ENCODE measurements at places on chromosomes 13 and 19.

GRCh38 chr13:104008541-104009435 lies 942.6 kb upstream of the SLC10A2 start:
- DNase-seq = no peak

DNA sequence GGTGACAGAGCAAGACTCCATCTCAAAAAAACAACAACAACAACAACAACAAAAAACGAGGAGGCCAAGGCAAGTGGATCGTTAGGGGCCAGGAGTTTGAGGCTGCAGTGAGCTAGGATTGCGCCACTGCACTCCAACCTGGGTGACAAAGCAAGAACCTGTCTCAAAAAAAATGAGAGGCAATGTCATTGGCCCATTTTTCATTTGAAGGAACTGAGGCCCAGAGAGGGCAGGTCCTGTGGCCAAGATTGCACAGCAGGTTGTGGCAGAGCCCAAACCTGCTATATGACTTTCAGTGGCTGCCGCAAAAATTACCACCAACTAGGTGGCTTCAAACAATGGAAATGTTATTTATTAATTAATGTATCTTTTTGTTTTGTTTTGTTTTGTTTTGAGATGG lies 5.5 kb downstream of the PIK3R2 start:
- no peak for DNase-seq

GRCh38 chr19:50978772-50979390 lies 4.8 kb downstream of the KLK7 start:
- no peak for DNase-seq

DNA sequence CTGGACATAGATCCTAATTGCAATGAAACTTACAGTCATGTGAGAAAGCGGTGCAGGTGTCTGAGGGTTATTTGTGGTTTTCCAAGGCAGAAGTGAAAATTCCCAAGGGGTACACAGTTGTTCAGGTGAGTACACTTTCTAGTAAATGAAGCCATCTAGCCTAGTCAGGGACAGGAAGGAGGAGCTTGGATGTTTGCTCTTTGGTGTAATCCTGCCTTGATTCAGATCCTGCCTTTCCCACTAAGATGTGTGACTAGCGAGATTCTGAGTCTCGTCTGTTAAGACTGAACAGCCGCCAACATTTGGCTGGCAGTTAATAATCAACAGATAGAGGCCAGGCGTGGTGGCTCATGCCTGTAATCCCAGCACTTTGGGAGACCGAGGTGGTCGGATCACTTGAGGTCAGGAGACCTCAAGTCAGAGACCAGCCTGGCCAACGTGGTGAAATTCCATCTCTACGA lies 2.5 kb downstream of the RPS9 start:
- no peak for DNase-seq

GRCh38 chr19:1042689-1043511 lies 3.0 kb downstream of the ABCA7 start:
- peak; percentile 62 for DNase-seq

- DNase-seq = no peak
Measured at GRCh38 chr13:44263751-44264620, 109.6 kb upstream of the SERP2 start.

- no peak for DNase-seq
Measured at GRCh38 chr19:46719629-46720502, 3.0 kb upstream of the PRKD2 start.

DNA sequence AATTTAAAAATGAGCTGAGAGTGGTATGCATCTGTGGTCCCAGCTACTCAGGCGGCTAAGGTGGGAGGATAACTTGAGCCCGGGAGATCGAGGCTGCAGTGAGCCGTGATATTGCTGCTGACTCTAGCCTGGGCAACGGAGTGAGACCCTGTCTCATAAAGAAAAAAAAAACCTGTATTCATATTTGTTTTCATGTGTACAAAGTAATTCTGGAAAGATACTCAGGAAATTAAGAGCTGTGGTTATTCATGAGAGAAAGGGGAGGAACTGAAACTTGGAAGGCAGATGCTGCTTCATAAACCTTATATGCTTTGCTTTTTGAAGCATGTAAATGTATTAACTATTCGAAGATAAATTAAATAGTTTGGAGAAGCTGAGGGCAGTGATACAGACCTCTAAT lies 8.8 kb upstream of the RLN3 start:
- no peak for DNase-seq

DNA sequence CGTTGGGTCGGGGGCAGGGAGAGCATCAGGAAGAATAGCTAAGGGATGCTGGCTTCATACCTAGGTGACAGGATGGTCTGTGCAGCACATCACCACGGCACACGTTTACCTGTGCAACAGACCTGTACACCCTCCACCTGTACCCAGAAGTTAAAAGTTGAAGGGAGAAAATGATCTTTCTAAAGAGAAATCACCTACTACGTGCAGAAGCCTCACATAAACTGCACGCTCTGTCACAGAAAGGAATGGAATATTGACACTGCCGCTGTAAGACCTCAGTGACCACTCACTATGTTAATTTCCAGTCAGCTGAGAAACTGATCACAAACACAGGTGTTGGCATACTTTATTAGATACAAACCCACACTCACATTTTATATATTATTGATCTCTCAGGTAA lies 26.8 kb downstream of the LAMP1 start:
- no peak for DNase-seq

DNA sequence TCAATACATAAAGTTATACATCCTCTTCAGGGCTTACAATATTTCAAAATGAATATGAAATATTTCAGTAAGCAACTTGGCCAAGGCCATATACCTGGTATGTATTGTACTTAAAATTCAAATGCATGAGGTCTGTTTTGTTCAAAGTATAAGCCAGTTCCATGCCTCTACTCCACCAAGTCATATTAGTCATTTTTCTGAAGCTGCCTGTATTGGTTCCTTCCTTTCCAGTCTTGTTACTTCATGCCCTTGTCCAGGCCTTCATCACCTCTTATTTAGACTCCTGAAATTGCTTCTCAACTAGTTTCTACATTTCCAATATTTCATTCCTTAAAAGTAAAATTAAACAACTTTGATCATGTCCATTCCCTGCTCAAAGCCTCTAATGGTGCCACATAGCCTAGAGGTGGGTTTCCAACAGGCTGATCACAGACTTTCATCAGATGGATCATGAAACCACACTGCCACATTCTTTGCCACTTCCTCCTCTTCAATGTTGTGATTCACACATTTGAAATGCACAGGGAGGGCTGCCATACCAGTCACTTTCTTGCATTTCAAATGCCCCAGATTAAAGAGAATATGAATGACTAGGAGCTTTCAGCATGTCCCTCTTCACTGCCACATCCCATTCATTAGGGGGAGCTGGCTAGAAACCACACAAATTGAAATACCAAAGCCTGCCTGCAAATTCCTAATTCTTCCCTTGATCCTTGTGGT lies 424.1 kb upstream of the DACH1 start:
- no peak for DNase-seq

DNA sequence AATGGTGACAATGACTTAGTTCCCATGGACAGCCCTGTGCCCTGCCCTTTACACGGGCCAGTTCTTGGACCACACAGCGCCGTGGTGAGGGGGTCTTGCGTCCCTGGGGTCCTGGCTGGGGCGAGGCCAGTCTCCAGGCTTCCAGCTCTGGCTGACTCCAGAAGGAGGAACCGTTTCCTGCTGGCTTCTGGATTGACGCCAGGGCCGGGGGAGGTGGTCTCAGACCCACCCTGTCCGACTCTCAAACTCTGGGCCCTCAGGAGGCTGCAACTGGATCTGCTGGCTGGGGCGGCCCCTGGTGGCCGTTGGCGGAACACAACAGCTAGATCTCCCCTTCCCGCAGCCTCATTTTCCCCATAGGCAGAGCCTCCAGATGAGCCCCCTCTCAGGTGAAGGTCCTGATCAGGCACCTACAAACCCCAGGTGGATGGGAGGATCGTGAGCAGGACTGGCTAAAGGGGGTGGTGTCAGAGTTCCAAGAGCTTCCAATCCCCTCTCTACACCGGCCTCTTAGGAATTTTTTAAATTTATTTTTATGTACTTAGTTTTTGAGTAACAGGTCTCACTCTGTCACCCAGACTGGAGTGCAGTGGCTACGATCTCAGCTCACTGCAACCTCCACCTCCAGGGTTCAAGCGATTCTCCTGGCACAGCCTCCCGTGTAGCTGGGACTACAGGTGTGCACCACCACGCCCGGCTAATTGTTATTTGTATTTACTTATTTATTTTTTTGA lies 8.0 kb downstream of the CCDC194 start:
- DNase-seq = no peak

- no peak for DNase-seq
Measured at GRCh38 chr19:42455086-42455485, 12.3 kb upstream of the CXCL17 start.

GRCh38 chr13:51425410-51426042 lies 27.3 kb downstream of the INTS6 start:
- DNase-seq = no peak

GRCh38 chr19:16444269-16444600 lies 27.5 kb downstream of the EPS15L1 start:
- no peak for DNase-seq

DNA sequence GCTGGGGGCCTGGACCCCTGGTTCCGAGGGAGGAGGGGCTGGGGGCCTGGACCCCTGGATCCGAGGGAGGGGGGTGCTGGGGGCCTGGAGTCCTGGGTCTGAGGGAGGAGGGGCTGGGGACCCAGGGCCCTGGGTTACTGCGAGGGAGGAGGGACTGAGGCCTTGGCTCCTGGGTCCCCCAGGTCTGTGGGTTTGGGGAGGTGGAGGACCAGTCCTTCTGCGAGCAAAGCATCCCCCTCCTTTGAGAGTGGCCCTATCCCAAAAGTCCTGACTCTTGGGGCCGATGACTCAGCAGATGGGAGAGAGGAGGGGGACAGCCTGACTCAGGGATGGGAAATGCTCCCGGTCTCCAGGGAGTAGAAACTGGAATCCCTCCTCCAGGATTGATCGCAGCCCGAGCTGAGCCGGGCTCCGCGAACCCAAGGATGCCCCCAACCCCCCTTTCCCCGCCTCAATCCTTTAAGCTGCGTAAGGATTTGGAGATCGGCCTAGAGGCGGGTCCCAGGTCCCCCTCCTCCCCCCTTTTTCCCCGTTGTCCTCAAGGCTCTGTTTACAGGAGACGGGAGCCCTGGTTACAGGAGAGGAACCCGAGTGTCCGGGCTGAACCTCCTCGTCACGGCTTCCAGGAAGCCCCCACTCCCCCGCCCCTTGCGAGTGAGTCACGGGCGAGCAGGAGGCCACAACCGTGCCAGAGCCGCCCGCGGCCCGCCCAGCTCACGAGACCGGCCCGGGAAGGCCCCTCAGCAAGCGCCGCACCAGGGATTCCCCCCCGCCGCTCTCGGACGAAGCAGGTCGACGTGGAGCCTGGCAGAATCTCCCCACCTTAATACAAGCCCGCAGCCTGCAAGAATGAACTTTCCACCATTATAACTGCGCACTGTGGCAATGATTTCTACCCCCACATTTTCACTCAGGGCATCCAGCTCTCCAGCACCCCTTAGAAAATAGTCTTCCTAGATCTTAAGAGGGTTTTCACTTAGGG lies 3.0 kb upstream of the ZFP36 start:
- DNase-seq = no peak

Data from NCI-H1105 (cell line).